ENCODE measurements at places on chromosomes 12 and 14. TPM values are rescaled to one million over a fixed set of nuclear protein-coding genes. Genes with fewer than 3 reads are reported as not detected.

The PLEKHD1 gene
- total RNA-seq = under 0.01 TPM

DNA sequence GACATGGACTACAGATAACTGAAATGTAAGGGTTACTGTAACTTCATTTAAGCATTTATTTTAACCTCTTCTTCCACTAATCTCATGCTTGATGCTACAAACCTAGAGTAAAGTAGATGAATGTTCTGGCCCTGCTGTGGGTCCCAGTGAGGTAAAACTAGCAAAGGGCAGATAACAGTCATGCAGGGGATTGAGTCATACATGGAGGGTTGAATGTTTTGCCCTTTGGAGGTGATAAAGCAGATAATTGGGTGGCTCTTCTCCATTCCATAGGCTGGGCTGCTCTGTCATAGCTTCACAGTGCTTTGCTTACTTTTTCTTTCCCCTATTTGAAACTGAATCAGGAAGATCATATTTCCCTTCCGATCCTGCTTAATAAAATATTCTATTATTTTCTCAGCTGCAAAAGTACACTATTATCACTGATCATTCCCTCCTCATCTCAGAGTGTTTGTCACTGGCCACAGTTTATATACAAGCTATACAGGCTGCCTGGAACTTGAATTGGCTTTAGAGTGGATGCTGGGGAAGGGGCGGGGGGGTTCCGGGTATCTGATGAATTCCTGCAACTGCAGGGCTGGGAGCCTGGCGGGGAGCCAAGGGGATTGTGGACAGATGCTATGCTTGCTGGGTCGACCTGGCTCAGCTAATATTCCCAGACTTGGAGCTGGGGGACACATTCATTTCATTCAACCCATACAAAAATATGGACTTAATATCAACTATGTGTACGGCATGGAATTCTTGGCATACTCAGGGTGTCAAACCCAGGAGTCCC, 235.1 kb downstream of the NRXN3 start:
- no peak overlapping the region for H3K27ac ChIP-seq
- H3K36me3 ChIP-seq = no peaks in the 10 kb centered on the region
- H3K4me1 ChIP-seq = no peaks in the 10 kb centered on the region
- H3K4me3 ChIP-seq = no peak overlapping the region
- DNase-seq = no peak
- H3K27me3 ChIP-seq = no peaks in the 10 kb centered on the region

- peak overlapping the region; percentile 47 for H3K4me3 ChIP-seq
- no peaks in the 10 kb centered on the region for H3K36me3 ChIP-seq
- peaks cover 29% of the 10 kb centered on the region for H3K27me3 ChIP-seq
- no peaks in the 10 kb centered on the region for H3K4me1 ChIP-seq
These were observed 1.0 kb downstream of the TMEM30B start for GRCh38 chr14:61280092-61280525.

- H3K36me3 ChIP-seq = no peaks in the 10 kb centered on the region
- no peaks in the 10 kb centered on the region for H3K27me3 ChIP-seq
- no peaks in the 10 kb centered on the region for H3K4me1 ChIP-seq
- DNase-seq = peak; percentile 10
- H3K27ac ChIP-seq = no peak overlapping the region
These were observed 129.6 kb upstream of the CDKN3 start for GRCh38 chr14:54267172-54267571.

The BCL2L14 gene
- total RNA-seq = not detected

The TOMM20L gene
- not detected for total RNA-seq
